ENCODE measurements at places on chromosomes 7 and 10. TPM values are rescaled to one million over a fixed set of nuclear protein-coding genes. Genes with fewer than 3 reads are reported as not detected.

- no peaks in the 10 kb centered on the region for H3K36me3 ChIP-seq
- no peak for DNase-seq
- H3K27ac ChIP-seq, result peak overlapping the region; percentile 31
- H3K4me3 ChIP-seq, result peak overlapping the region; percentile 50
Observed at GRCh38 chr7:120272261-120272660, 714 bp upstream of the KCND2 start.

The TMEM60 gene
- total RNA-seq, result 14.6 TPM

DNA sequence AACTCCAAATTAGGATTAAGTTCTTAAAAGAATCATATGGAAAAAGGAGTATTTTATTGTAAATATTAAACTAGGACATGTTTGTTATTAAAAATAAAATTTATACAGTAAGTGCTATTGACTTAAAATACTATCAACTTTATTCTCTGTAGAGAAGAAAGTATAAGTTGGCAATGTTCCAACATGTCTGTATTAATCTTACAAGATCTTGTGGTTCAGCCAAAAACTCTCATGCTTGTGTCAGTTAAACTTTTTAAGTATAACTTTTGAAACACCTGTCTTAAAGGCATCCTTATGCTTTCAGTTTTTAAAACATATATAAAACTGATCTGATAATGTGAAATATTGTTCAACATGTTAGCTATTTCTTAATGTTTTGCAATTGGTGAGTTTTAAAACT, 160.7 kb downstream of the ZEB1 start:
- H3K27ac ChIP-seq, result no peak overlapping the region
- no peaks in the 10 kb centered on the region for H3K4me1 ChIP-seq
- DNase-seq, result no peak
- no peaks in the 10 kb centered on the region for H3K36me3 ChIP-seq
- no peak overlapping the region for H3K4me3 ChIP-seq

The AKR1C3 gene
- total RNA-seq, result 22.0 TPM

GRCh38 chr7:54360075-54360840, 181.9 kb upstream of the VSTM2A start:
- H3K4me3 ChIP-seq, result no peak overlapping the region
- H3K36me3 ChIP-seq, result no peaks in the 10 kb centered on the region
- no peaks in the 10 kb centered on the region for H3K27me3 ChIP-seq
- no peak overlapping the region for H3K27ac ChIP-seq

GRCh38 chr10:33125522-33126517, 167.8 kb upstream of the ITGB1 start:
- peaks cover 18% of the 10 kb centered on the region for H3K4me1 ChIP-seq
- peak overlapping the region; percentile 23 for H3K27ac ChIP-seq
- no peak overlapping the region for H3K4me3 ChIP-seq
- DNase-seq, result no peak
- no peaks in the 10 kb centered on the region for H3K27me3 ChIP-seq
- no peaks in the 10 kb centered on the region for H3K36me3 ChIP-seq

The ANKRD1 gene
- total RNA-seq, result not detected

- no peaks in the 10 kb centered on the region for H3K36me3 ChIP-seq
- H3K4me3 ChIP-seq, result no peak overlapping the region
- no peak overlapping the region for H3K27ac ChIP-seq
- H3K4me1 ChIP-seq, result no peaks in the 10 kb centered on the region
- no peak for DNase-seq
Observed at GRCh38 chr10:3700531-3701076, 84.4 kb downstream of the KLF6 start.
